Adipocyte (in vitro differentiated cells): ENCODE measurements at places on chromosomes 7 and 10.
A peak's percentile ranks its signal among the peaks of the same experiment; 100 is the strongest.

DNA sequence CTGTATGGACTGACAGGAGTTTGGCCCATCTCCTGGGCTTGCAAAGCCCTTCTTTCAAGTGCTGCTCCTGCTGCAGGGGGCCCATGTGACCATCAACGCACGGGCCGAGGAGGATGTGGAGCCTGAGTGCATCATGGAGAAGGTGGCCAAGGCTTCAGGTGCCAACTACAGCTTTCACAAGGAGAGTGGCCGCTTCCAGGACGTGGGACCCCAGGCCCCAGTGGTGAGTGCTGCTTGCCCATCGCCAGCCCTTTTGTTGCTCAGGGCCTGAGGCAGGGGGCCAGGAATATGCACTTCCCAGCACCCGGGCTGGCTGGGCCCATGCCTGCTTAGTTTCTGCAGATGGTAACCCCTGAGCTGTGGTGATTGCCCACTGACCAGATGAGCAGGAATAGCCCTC, 8.7 kb downstream of the PGAM2 start:
- DNase-seq, result no peak

DNA sequence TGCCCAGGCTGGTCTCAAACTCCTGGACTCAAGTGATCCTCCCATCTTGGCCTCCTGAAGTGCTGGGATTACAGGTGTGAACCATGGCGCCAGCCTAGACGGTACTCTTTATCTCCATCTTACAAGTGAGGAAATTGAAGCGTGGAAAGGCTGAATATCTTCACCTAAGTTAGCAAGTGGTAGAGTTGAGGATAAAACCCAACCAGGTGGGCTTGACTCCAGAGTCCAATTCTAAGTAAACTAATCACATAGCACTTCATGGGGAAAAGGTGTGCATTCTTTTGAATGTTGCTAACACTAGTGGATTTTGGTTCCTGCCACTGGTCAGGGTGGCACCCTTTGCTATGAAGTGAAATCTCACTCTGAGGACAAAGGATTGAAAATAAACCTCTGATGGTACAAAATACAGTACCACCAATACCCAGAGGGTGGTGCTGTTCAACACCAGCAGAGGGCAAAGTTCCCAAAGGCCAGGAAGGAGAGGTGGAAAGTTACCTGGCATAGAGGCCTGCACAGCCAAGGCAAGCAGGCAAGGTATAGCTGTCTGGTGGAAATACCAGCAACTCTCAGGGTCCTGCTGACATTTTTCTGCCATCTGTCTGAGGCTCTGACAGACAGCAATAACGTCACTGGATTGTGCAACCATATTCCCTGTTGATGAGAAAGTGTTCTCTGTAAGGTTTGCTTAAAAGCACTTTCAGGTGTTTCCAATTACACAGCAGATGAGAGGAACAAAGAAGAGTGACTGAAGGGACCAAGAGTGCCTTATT, 17.6 kb downstream of the ZDHHC16 start:
- DNase-seq, result peak; percentile 88

DNA sequence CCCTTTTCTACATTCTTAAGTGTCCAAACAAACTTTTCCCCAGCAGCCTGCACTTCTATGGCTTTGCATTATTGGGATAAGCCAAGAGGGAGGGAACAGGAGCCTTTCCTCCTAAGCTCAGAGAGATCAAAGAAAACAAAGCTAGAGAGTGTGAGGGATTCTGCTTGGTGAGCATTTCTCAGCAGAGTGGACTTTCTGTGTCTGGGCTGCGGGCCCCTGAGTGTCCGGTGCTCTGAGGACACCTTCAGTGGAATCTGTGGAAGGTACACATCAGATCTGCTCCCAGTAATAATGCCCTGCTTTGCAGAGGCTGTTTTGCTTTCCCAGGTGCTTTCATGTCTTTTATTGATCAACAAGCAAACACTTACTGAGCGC, 50.2 kb downstream of the KCNMA1 start:
- DNase-seq, result no peak

DNA sequence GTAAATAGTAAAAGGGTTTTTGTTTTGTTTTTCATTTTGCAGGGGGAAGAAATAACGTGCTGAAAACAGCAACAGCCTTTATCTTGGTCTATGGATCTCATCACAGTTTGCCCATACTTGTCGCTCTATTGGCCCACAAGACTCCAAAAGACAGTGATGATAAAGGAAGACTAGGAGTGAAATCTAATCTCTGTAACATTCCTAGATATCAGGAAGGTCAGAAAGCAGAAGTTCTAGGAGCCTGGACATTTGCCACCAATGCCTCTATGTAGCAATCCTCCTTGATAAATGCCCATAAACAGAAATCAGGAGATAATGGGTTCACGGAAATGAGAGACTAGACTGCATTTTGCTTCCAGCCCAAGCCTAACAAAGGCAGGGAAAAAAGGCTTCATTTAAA, 8.9 kb downstream of the CUBN start:
- DNase-seq, result no peak

- DNase-seq, result no peak
These were observed 60.9 kb downstream of the GRB10 start for GRCh38 chr7:50721661-50722259.

- no peak for DNase-seq
These were observed 292.1 kb downstream of the ZEB1 start for GRCh38 chr10:31611161-31611560.

DNA sequence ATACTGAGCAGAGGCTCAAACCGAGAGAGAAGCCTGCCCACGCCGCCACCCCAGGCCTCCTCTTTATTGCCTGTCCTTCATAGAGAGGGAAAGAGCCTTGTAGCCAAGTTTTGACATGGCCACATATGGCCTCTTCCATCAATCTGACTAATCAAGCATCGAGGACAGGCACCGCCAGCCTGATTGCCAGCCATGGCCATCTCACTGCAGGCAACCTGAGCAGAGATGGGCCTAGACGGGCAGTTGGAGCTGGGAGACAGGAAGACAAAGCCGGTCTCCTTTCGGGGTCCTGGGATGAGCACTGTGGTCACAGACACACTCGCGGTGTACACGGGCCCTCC, 67.2 kb downstream of the EBF3 start:
- DNase-seq, result no peak

- peak; percentile 78 for DNase-seq
These were observed 121.4 kb downstream of the CDK14 start for GRCh38 chr7:90717296-90718060.

GRCh38 chr7:134941185-134941900, 45.0 kb upstream of the AGBL3 start:
- peak; percentile 72 for DNase-seq

DNA sequence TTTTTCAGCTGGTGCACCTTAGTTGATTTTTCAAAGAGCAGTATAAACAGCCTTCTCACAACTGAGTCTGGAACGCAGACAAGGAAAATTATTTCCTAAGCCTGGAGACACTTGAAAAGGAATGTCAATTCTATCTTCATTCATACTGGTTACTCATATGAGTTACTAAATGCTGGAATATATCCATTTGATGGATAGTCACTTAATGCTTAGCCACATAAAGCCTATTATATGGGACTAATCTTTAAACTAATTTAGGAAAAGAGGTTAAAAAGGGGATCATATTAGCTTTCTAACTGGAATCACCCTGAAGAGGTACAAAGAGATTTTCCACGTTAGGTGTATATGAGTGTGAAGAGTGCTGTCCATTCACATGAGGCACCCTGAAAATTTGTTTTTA, 1.7 kb upstream of the HOXA4 start:
- no peak for DNase-seq

GRCh38 chr10:94366382-94366781, 3.6 kb upstream of the NOC3L start:
- no peak for DNase-seq

- peak; percentile 81 for DNase-seq
These were observed 122.7 kb downstream of the MAD1L1 start for GRCh38 chr7:2109936-2110609.

DNA sequence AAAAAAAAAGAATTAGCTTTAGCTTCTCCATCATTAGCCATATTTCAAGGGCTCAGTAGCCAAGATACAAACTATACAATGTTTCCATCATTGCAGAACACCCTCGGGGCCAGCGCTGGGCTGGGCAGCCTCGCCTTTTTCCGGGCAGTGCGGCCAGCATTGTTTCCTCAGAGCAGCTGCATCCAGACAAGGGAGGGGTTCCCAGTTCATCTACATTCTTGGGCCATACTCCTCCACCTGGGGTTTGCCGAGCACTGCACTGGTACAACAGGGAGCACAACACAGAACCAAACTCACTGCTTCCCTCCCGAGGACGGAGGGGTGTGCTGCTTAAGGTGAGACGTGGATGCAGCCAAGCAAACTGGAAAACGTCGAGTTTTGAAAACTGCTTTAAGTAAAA, 2.4 kb upstream of the PKD1L1 start:
- no peak for DNase-seq

- peak; percentile 32 for DNase-seq
These were observed 6.6 kb downstream of the NPC1L1 start for GRCh38 chr7:44534501-44534900.

GRCh38 chr10:124974131-124974530, 32.2 kb downstream of the ZRANB1 start:
- no peak for DNase-seq

GRCh38 chr7:82164813-82165212, 278.8 kb downstream of the CACNA2D1 start:
- DNase-seq, result peak; percentile 75

- no peak for DNase-seq
These were observed 207.1 kb upstream of the ZNF32 start for GRCh38 chr10:43855667-43856210.

- DNase-seq, result peak; percentile 56
These were observed 731 bp downstream of the CHCHD3 start for GRCh38 chr7:133081119-133081598.

GRCh38 chr10:131885391-131886165, 15.2 kb upstream of the PPP2R2D start:
- peak; percentile 83 for DNase-seq

GRCh38 chr10:125201108-125201524, 40.8 kb upstream of the CTBP2 start:
- peak; percentile 16 for DNase-seq

DNA sequence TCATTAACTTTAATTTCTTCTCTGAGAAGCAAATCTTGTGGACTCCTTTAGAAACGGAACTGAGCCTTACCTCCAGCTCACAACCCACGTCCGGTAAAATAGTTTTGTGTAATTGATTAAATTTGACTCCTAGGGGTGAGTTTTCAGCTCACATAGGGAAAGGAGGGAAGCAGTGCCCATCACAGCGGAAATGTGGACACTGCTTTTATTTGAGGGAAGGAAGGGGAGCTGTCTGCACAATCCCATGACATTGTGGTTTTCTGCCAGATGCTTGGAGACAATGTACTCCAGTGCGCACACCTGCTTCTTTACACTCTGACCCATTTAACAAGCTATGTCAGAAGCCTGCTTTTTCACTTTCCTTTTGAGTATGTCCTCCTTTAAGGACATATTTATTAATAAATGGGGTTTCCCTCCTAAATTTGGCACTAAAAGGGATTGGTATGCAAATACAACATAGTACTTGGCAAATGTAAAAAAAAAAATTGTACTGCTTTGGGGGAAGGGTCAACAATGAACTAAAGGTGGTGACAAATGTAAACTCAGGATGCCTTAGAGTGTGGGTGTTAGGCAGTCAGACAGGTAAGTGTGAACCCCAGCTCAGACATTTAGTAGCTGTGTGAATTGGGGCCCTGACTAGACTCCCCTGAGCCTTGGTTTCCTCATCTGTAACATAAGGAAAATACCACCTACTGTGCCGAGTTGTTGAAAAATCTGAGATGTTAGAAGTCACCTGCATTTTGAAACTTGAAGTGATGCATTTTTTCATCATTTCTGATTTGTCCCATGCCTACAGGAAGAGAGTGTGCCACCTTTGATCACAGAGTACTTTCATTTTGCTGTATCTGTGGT, 90.2 kb upstream of the KLF6 start:
- no peak for DNase-seq

GRCh38 chr10:63651864-63652263, 130.7 kb downstream of the REEP3 start:
- DNase-seq, result no peak

DNA sequence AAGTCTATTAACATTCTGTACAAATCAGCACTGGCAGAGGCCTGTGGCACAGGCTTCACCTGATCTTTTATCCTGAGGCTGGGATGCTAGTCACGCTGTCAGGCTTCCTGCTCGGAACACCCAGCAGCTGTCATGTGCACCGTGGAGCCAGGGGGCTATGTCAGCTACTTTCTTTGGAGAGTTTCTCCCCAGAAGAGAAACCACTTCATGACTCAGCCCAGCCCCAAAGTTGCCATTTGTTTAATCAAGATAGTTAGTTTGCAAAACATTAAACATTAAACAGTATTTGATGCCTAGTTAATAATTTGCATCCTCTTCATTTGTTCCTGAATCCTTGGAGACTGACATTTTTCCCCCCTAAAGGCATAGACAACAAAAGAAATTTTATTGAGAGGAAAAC, at the start of gene HABP2:
Gene HABP2 (plus strand): TSS at position 353 of the 400 bp plus-strand sequence. CDS start 69 bp downstream, outside the sequence.
- DNase-seq, result no peak

GRCh38 chr10:82144153-82144552, 269.2 kb downstream of the NRG3 start:
- no peak for DNase-seq

DNA sequence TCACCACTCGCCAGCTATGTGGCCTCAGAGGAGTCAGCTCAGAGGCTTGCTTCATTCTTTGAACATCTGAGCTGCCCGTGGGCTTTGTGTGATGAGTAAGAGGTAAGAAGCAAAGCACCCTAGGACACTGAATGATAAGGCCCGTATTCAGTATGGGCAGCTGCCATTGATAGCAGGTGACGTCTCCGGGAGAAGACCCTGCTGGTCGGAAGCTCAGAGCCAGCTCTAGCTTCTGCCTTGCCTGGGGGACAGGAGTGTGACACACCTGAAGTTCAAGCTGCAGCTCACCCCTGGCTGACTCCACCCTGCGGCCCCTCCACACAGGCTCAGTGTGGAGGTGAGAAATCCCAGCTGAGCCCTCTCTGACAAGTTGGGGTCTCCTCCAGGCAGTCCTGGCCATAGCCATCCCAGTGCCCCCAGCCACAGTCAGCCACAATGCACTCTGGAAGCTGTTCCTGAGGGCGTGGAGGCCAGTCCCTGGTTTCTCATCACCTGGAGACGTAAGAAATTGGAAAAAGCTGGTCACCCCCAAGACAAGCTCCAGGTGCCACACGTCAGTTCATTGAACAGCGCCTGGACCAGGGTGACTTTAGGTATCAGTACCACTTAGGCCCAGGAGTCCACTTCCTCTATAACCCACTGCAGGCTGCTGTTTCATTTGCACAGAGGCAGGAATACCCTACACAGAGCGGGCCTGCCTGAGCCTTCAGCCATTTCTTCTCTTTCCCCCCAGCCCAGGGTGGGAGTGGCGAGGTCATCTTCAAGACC, 164.9 kb upstream of the RHEB start:
- peak; percentile 36 for DNase-seq

DNA sequence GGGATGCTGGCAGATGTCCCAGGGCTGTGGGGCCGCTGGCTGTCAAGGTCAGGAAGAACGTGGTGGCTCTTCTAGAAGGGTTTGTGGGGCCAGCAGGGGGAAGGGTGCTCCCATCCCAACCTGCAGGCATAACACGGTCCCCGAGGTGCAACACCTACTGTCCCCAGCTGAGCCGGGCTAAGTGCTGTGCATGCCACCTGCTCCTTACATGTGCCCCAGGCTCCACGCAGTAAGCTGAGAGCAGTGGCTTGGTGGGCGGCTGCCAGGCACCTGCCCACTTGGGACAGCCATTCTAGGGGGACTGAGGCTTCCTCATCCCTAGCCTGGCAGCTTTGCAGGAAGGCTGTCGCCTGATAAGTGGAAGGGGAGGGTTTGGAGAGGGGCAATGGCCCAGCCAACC, 14.2 kb upstream of the ZNF735 start:
- DNase-seq, result no peak
